Stimulated activated CD8-positive, alpha-beta memory T cell treated with anti-CD3 and anti-CD28 coated beads, Interleukin-4, amount 100 ng/mL, for 1 hour (primary cell): ENCODE measurements at places on chromosomes 5 and 9.

GRCh38 chr9:81596679-81597418, 92.5 kb downstream of the TLE1 start:
- no peak for DNase-seq

- DNase-seq = no peak
These were observed 136.7 kb downstream of the CPLANE1 start for GRCh38 chr5:37112383-37112991.

GRCh38 chr9:14535161-14535955, 157.9 kb downstream of the ZDHHC21 start:
- no peak for DNase-seq

GRCh38 chr5:66697796-66698564, 101.8 kb downstream of the MAST4 start:
- no peak for DNase-seq

- DNase-seq = no peak
These were observed 672.4 kb upstream of the GRAMD2B start for GRCh38 chr5:125750861-125751186.

DNA sequence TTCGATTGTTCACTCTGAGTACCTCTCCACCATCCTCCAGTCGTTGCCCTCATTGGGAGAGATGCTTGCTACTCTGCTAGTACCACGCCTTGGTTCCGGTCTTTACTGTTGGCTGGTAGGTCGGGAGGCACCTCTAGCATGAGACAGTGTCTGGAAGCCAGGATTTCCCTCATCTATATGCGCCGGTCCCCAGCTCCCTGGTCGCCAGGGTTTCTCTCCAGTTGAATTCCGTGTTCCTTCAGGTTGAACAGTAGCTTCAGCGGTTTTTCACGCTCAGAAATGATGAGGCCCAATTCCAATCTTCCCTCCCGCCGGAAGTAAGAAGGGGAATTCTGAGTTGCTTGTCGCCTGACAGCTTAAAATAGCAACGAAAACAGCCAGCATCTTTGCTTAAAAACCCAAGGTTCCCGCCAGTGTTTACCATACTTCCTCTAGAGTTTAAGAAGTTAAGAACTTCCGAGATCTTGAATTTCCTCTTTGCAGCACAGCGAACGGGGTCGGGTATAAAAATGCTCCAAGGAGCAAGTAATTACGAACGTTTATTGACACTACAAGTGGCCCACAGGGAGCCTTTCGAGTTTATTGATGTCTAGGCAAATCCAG, 1.3 kb upstream of the ST8SIA4 start:
- DNase-seq = no peak

DNA sequence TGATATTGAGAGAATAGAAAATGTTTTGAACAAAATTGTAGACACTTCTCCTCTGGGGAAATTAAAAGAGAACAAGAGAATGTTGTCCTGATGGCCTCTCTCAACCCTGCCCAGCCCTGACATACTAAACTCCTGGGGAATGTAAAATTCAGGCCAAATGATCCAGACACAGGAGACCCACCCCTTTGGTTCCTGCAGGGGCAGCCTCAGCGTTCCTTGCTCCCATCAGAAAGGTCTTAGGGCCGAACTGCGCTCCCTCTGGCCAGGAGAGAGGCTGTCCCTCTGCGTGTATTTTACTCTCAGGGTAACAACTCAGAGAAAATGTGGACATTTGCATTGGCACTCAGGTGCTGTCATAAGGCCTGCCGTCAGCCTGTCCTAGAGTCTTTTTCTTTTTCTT, 616.3 kb upstream of the KLF4 start:
- DNase-seq = no peak

DNA sequence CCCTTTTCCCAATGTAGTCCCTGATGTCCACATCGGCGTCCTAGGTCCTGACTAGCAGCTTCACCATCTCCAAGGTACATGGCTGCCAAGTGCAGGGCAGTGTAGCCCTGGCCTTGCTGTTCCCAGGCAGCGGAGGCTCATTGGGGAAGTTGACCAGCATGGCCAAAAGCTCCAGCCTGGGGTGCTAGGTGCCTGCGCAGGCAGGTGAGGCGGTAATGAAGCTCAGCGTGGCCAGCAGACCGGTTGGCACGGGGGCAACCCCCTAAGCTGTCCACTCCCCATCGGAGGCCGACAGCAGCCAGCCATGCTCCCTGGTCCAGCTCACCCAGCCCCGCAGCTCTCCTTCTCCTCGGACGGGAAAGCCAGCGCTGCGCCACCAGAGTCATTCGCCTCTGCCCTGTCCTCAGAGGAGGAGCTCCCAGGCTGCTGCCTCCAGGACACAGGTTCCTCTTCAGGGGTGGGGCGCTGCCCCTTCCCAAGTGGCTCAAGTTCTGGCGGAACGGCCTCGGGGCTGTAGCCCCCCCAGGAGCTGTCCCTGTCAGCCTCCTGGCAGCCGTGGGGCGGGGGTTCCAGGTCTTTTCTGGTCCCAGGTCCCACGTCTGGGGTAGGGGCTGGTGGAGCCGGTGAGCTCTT, 1218.2 kb downstream of the FOXD4L5 start:
- no peak for DNase-seq

GRCh38 chr9:9142001-9142400, 1342.4 kb upstream of the DMAC1 start:
- no peak for DNase-seq

- DNase-seq = no peak
These were observed 8.1 kb upstream of the IL17B start for GRCh38 chr5:149387081-149387631.
